ENCODE measurements at places on chromosomes 2 and 18.

- DNase-seq = no peak
Measured at GRCh38 chr18:44636241-44636640, 44.4 kb upstream of the SETBP1 start.

DNA sequence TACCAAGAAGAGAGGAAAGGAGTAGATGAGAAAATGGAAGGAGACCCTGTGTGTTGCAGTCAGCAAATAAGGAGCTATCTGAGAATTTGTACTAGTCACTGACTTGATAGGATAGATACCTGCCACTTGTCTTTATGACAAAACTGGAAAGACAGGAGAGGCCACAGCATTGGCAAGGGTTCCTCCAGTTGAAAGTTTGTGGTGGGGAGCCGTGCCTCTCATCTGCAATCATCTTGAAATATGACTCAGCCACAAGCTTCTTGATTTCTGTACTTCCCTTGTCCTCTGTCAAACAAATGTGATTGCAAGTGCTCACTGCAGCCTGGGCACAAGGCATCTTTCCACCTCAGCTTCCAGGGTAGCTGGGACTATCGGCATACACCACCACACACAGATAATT is 99.1 kb downstream of the GREB1L start:
- DNase-seq = no peak

- no peak for DNase-seq
Measured at GRCh38 chr2:233303252-233303651, 4.4 kb upstream of the SAG start.

DNA sequence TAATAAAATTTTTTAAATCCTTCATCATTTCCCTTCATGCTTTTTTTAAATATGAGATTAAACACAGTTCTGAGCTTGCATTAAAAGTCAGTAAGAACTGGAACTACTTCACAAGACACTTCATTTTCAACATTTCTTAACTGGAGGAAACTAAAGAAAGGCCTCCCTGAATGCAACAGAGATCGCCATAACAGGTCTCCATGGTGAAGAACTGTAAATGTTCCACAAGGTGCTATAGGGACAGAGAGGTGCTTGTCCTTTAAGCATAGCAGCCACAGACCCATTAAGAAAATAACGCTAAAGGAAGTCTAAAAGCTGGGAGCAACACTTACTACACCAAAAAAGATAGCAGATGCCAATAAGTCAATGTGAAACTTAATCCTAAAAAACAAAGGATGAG is 8.5 kb downstream of the STAM2 start:
- DNase-seq = no peak

DNA sequence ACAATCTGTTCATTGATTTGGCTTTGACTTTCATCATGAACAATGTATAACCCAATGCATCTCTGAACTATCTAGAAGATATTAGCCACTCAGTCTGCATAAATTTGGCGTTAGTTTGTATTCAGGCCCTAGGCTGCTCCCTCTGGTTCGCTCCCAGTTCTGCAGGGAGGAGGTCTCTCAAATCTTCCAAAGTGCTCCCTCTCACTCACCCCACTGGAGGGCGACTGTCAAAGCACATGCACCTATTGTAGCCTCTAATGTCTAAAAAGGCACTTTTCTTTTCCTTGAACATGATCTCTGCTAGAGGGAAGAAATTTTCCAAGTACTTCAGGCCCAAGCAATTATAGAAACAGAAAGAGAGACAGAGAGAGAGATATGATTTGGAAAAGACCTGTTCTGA is 291.5 kb downstream of the TDRD15 start:
- peak; percentile 12 for DNase-seq

DNA sequence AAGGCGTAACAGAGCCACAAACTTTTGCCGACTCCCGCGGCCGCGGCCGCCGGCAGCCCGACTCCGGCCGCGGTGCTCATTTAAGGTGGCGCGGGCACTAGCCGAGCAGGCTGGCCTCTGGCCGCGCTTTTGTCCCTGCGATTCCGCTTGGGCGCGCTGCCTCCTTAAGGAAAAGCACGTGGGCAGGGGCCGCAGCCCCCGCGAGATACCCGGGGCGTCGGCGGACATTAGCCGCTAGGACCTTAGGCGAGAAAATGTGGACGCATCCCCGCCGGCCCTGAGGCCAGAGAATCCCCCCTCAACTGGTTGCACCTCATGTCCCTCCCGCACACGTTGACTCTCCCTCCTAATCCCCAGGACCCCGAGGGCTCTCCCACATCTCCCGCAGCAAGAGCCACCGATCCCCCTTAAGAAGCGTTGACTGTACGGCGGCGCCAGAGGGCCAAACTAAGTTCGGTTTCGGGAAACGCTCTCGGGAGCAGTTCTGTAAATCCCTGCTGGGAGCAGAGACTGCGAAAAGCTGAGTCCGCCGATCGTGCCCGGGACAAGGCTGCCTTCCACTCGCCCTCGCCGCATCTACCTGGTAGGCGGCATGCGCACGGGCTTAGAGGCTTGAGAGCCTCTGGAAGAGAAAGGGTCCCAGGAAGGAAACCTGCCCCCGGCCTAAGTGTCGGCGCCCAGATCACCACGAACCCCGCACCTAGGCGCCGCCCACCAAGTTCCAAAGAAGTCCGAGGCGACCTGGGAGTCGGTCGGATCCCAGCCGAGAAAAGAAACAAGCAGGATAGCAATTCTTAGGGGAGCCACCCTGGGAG is 1.8 kb upstream of the SATB2 start:
- DNase-seq = no peak

DNA sequence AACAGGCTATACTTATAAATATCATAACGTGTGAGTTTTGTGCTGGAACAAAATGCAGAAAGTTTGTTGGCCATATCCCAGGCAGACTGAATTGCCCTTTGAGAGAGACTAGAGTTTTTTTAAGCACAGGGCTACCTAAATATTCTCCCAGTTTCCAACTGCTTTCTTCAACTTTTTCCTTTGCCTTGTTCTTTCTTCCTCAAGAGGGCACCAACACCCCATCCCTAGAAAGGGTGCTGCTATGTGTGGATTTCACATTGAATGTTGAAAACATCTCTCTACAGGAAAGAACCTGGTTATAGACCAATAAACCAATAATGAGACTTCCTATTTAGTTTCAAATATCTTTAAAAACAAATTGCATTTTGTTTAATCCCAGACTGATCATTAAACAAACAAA is 87.9 kb downstream of the ICOS start:
- no peak for DNase-seq

DNA sequence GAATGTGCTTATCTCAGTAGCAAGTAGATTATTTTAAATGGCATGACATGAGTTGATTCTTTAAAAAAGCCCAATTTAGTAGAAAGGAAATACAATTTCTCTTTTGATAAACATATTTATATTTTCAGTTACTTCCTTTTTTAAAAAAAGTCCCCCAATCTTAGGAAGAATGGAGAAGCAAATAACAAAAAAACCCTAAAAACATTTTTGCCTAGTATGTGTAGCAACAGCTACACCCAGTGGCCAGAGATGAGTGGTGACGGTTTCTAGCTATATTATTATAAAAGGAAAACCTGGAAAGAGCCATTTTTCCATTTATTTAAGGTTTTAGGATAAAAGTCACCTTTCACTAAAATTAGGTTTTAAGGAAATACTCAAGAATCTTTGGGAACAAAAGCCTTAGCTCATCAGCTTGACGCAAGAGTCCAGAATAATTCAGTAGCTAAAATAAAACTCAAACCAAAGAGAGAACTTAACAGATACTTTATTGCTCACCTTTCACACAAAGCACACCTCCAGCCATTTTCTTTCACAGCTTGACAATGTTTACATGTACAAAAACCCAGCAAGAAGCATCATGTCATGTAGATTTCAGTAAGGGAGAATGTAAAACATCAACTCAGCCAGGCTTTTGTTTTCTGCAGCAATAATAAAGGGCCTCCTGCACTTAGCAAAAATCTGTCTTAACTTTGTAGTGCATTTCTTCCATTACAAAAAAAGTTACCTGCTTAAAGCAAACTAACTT is 15.7 kb downstream of the FAM98A start:
- no peak for DNase-seq

DNA sequence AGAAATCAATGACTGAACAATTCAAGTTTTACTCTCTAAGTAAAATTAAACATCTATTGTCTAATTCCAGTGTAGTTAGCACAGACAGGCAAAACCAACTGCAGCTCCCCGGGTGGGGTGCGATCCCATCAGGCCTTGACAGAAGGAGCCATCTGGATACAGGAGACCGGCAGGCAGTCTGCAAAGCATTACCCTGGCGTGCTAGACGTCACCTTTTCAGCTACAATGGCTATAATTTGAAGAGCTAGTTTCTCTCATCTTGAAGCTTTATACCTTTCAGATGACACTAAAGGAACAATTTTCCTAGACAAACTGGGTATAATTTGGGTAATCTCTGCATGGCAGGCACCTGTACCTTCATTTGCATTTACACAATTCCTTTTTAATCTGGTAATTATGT is 761.5 kb upstream of the SOX11 start:
- no peak for DNase-seq

GRCh38 chr2:162608901-162609300 is 229.7 kb downstream of the KCNH7 start:
- no peak for DNase-seq

DNA sequence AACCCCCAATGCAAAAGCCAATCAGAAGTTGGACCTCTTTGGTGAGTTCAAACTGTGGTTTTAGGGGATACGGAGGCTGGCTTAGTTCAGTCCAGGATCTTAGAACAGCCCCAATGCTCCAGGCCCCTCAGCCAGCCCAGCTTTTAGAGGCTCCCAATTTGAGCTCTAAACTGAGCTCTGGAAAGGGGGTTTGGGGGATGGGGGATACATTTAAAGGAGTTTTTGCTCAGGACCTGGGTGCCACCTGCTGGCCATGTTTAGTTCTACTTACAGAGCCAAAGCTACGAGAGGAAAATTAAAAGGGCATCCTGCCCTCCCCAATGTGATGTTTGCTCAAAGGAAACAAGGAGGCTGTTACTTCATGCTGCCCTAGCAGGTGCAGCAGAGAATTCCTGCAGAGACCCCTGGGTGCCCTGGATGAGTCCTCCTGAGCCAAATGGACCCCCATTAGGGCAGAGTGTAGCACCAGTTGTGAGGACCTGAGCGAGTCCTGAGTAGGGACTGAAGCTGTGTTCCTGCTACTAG is 15.9 kb upstream of the TMEM214 start:
- peak; percentile 80 for DNase-seq

GRCh38 chr18:22391407-22392345 is 26.0 kb downstream of the CTAGE1 start:
- no peak for DNase-seq

GRCh38 chr2:33511141-33511540 is 34.7 kb downstream of the RASGRP3 start:
- no peak for DNase-seq

GRCh38 chr2:98025481-98026037 is 29.8 kb upstream of the TMEM131 start:
- DNase-seq = no peak

DNA sequence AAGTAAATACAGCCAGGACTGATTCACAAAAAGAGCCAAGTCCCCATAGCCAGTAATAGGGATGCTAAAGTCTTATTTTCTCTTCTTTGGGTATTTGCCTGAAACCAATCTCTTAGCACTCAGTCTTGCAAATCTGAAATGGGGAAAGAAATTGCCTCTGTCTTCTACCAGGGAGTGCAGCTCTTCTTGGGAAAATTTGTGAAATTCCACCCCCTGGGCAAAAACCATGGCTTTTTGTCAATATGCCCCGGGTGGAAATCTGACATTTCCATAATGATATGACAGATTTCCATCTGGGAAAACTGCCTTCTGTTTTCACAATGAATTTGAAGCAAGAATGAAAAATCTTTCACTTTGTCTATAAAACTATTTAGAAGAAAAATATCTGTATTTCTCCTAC is 628.1 kb downstream of the BCL11A start:
- DNase-seq = no peak

GRCh38 chr2:235612181-235612950 is 118.5 kb downstream of the AGAP1 start:
- no peak for DNase-seq

- DNase-seq = no peak
Measured at GRCh38 chr2:12970861-12971260, 254.1 kb downstream of the TRIB2 start.

DNA sequence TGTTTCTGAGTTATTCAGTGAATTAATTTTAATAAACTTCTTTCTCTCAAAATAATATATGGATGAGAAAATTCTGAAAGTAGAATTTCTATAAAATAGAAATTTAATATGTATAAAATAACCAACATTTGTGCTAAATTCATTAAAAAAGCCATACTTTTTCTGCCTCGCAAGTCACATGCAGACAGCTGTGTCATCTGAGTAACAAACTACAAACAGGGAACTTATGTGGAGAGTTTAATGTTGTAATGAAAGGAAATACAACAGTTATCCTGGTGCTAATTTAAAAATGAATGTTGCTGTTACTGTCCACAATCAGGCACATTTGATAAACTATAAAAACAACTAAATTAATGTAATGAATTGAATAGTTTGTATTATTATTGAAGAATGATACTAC is 22.2 kb downstream of the RMDN2 start:
- DNase-seq = no peak

DNA sequence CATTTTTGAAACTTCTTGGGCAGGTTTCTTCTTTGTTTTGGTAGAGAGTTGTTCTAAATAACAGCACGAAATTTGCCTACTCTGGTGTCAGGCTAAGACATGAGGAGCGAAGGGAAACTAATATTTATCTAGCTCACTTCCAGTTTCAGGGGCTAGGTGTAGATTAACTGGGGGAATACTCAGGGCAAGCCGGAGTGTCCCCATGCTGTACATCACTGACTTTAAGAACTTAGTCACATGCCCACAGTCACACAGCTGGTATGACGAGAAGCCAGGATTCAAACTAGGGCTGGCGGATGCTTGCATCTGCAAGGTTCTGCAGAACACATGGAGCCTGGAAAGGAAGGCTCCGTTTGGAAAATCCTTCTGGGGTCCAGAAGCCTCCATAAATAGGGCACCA is 133.3 kb downstream of the ALPK2 start:
- no peak for DNase-seq

GRCh38 chr2:188974164-188974563 is at the start of gene COL3A1:
COL3A1 (plus strand) TSS chr2:188974373; CDS start chr2:188974490, 117 bp downstream.
- no peak for DNase-seq

DNA sequence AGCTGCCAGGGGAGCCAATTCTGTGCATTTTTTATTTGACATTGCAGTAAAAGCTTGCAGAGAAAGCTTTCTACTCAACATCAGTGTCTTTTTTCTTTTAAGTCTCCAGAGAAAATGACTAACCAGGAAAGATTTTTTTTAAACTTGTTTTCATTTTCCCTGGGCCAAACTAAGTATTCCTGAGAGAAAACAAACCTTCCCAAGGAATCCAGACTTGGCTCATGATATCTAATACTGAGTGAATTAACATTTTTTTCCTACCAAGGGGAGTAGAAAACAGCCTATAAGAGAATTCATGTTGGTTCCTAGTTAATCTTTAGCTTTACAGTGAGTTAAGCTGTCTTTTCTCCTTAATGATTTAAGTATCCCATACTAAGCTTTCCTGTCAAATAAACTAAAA is 46.7 kb downstream of the DAPL1 start:
- DNase-seq = no peak
